SJSA1 (cell line): ENCODE measurements at places on chromosomes 7 and 10.

DNA sequence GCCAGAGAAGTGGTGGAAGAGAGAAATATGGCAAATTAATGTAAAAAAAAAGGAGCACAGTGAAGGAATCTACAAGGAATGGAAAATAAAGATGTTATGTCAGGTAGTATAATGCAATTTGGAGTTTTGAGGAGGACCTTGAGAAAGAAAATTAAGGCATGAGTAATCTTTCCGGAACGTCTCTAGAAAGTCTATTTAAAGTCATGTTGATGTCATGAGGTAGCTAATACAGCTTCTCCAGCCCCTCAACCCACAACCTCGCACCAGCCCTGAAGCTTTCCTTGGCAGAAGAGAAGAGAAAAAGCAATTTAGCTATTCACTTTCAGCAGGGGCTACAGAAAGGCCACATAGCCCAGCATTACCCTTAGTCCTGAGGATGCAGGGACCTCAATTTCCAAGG is 22.5 kb downstream of the TRDMT1 start:
- peak; percentile 41 for DNase-seq

- no peak for DNase-seq
Measured at GRCh38 chr10:112424651-112425050, 22.1 kb downstream of the ZDHHC6 start.

DNA sequence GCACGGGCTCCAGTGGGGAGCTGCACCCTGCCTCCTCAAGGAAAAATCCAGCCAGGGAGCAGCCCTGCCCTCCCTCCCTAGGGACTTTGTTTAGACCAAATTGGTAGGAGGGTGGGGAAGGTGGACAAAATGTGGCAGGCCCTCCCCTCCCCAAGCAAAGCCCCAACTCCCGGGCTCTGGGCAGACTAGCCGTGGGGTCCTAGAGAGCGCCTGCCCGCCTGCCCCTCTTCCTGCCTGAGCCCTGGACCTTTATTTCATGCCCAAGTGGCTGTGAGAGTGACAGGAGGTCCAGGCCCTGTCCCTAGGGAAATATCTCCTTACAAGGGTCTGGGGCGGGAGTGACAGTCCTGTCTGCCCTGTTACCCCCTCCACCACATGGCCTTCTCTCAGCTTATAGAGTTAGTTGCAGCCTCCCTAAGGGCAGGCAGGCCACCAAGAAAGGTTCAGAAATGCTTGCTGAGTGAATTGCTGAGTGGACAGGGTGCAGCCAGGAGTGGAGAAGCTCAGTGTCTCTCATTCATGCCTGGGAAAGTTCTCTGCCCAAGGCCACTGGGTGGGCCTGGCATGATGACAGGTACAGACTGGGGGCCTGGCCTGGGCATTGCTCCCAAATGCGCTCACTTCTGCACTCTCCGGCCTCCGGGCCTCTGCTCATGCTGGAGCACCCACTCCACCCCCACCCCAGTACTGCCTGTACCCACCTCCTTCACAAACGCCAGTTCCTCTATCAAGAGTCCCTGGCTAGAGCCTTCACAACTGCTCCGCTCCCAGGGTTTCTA is 25.2 kb downstream of the DNAJB12 start:
- no peak for DNase-seq

DNA sequence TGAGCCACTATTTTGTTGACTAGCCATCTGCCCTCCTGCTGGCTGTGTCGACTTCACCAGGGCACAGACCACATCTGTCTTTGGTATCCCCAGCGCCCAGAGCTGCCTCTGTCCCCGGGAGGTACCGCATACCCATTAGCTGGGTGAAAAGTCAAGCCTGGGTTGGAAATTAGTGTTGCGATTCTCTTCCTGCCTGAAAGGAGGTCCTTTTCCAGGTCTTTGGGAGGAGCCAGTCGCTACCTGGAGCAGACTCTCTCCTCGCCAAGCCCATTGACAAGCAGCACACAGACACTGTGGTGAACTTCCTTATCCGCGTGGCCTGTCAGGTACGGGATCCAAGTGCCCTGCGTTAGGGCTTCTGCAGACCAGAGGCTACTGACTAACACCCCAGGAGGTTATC is 79.4 kb downstream of the TRRAP start:
- no peak for DNase-seq

DNA sequence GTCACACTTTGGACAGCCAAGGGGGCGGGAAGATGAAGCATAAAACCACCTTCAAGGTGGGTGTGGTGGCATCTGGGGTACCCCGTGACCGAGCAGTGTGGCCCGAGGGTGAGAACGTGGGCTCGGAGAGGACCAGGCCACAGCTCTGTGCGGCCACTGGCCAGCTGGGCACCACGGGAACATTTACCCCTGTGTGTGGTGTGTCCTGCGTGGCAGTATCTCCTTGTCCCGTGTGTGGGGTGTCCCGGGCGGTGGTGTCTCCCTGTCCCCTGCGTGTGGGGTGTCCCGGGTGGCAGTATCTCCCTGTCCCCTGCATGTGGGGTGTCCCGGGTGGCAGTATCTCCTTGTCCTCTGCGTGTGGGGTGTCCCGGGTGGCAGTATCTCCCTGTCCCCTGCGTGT is 570.3 kb downstream of the DNAJB6 start:
- no peak for DNase-seq

DNA sequence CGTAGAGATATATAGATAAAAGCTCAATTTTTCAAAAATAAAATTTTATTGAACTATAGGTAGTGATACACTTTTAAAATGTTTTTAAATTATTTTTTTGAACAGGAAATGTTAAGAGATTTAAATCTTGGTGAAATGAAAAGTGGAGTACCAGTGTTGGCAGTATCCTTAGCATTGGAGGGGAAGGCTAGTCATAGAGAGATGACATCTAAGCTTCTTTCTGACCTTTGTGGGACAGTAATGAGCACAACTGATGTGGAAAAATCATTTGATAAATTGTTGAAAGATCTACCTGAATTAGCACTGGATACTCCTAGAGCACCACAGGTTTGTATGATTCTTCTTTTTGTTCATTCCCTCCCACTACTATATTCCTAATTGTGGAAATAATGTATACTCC is 15.8 kb downstream of the PDCD4 start:
- DNase-seq = no peak

DNA sequence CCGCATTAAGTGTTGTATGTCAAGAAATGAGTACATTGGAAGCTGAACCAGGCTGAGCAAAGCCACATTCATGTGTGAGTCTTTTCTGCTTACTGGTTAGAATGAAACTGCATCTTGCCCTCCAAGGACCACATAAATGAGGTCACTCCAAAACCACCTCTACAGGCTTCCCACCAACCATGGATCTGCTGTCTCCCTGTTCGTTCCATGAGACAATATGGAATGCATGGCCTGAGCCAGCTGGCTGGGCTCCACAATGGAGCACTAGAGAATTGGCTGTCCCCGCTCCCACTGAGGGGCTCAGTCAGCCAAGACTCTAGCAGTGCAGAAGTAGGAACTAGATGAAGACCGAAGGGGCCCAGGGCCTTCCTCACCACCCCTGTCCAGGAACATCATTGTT is 120.8 kb downstream of the TNS3 start:
- no peak for DNase-seq

GRCh38 chr10:6612371-6612770 is 32.3 kb upstream of the PRKCQ start:
- no peak for DNase-seq
